ENCODE measurements at places on chromosomes 6 and 20. TPM values are rescaled to one million over a fixed set of nuclear protein-coding genes. Genes with fewer than 3 reads are reported as not detected.

GRCh38 chr6:39892490-39893129 lies 41.7 kb downstream of the MOCS1 start:
- DNase-seq = peak; percentile 26
- H3K4me3 ChIP-seq = no peak overlapping the region
- no peaks in the 10 kb centered on the region for H3K36me3 ChIP-seq
- no peaks in the 10 kb centered on the region for H3K27me3 ChIP-seq

GRCh38 chr6:137117581-137117980 lies 55.9 kb downstream of the IL22RA2 start:
- H3K27ac ChIP-seq = no peak overlapping the region
- H3K4me3 ChIP-seq = no peak overlapping the region
- no peaks in the 10 kb centered on the region for H3K36me3 ChIP-seq
- no peaks in the 10 kb centered on the region for H3K4me1 ChIP-seq

GRCh38 chr6:32886681-32887383 lies 32.8 kb downstream of the PSMB9 start:
- peak; percentile 58 for DNase-seq
- H3K4me3 ChIP-seq = no peak overlapping the region
- no peaks in the 10 kb centered on the region for H3K36me3 ChIP-seq
- H3K27ac ChIP-seq = no peak overlapping the region

GRCh38 chr6:104729433-104729832 lies 130.3 kb downstream of the HACE1 start:
- no peaks in the 10 kb centered on the region for H3K4me1 ChIP-seq
- DNase-seq = no peak
- H3K27ac ChIP-seq = no peak overlapping the region
- H3K36me3 ChIP-seq = no peaks in the 10 kb centered on the region
- H3K27me3 ChIP-seq = no peaks in the 10 kb centered on the region
- H3K4me3 ChIP-seq = no peak overlapping the region

DNA sequence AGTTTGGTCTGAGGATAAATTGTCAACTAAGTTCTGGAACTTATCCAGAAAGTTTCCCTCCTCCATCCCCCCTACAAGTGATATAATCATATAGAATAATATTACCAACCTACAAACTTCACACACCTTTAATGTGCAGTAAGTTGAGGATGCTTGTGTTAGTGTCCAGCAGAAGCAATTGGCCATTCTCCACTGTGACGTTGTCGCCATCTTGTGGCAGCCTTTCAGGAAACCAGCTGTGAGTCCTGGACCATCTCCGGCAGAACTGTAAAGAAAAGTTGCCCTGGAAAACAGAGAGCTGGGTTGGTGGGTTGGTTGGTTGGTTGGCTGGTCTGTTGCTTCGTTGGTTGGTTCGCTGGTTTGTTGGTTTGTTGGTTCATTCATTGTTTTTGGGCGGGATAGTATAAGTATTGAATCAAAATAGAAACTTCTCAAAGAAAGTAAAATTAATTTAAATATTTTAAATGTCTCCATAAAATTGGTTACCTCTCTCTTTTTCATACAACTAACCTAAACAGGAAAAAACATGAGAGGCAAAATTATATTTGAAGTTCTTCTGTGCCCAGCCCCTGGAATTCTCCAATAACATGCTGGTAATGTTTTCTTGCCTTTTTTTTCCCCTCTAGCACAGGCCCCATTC lies 127.5 kb downstream of the PKHD1 start:
- H3K4me1 ChIP-seq = no peaks in the 10 kb centered on the region
- no peaks in the 10 kb centered on the region for H3K36me3 ChIP-seq
- DNase-seq = peak; percentile 38
- no peaks in the 10 kb centered on the region for H3K27me3 ChIP-seq
- H3K27ac ChIP-seq = no peak overlapping the region
- no peak overlapping the region for H3K4me3 ChIP-seq

DNA sequence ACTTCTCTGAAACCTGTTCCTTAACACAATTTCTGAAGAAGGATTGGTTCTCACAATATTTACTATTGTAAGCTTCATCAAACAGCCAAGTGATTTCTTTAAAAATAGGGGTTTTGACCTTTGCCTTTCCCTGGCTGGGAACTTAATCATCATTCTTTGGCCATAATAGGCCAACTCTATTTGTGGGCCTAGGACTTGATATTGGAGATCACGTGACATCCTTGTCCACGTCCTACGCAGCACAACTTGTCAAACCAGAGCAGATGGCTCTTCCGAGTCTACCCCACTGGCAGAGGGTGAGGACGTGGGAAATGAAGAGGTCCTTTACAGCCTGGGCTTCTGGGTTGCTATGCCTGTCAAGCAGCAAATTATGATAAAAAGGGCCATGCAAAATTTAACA lies 1030.6 kb downstream of the KIF16B start:
- DNase-seq = no peak
- no peaks in the 10 kb centered on the region for H3K27me3 ChIP-seq
- H3K4me1 ChIP-seq = no peaks in the 10 kb centered on the region
- H3K36me3 ChIP-seq = no peaks in the 10 kb centered on the region
- H3K27ac ChIP-seq = no peak overlapping the region
- H3K4me3 ChIP-seq = no peak overlapping the region

The TNNC2 gene
- not detected for total RNA-seq

The TBXT gene
- total RNA-seq = not detected
